ENCODE measurements at places on chromosomes 3 and 15. TPM values are rescaled to one million over a fixed set of nuclear protein-coding genes. Genes with fewer than 3 reads are reported as not detected.

GRCh38 chr3:35745351-35745750, 106.0 kb downstream of the ARPP21 start:
- DNase-seq = no peak

DNA sequence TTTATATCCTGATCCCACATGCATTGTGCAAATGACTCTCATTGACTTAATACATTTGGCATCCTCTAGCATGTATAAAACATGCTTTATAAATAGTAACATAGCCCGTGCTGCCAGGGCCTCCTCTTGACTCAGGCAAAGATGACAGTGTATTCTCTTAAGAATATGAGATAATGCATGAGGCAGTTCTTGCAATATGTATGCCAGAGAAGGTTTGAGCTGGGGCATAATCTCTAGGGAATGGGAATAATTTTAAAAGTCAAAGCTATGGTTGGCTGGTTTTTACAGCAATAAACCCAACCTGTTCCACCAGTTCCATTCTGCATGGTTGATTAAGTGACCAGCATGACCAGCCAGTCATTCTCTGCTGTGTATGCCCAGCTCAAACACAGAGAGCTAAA, 179.0 kb upstream of the PFN2 start:
- DNase-seq = peak; percentile 48

Gene GOLGA8T
- 0.06 TPM for total RNA-seq

DNA sequence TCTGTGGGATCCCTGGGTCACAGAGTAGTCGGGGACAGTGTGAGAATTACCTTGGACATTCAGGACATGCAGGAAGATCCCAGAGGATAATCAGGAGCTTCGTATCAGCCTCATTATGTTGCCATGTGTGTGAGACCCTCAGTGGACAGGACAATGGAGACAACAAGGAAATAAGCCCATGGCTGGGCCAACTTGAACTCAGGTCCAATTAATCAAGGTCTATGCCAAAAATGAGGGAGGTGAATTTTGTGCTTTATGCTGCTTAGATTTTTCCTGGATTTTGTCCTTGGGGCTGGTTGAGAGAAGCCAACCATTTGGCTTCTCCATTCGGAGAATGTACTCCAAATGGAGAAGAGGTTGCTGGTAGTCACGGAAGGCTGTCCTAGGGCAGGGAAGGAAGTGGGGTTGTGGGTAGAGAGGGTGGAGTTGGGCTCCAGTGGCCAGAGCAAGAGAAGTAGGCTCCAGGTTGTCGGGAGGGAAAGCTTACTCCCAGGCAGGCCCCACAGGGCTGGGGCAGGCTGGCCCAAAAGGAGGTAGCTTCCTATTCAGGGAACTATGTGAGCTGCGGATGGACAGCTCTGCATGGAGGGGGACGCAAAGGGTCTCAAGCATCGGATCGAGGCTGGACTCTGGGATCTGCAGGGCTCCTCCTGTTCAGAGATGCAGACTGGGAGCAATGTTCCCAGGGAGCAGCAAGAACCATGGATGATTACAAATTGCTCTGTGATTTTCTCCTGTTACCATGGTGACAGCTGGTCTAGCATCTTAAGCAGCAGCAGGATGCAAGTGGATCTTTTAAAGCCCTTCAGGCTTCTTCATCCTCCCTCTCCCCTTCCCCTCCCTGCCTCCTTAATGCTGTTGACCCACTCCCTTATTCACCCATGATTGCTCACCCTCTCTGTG, 91.1 kb downstream of the WNT7A start:
- no peak for DNase-seq

DNA sequence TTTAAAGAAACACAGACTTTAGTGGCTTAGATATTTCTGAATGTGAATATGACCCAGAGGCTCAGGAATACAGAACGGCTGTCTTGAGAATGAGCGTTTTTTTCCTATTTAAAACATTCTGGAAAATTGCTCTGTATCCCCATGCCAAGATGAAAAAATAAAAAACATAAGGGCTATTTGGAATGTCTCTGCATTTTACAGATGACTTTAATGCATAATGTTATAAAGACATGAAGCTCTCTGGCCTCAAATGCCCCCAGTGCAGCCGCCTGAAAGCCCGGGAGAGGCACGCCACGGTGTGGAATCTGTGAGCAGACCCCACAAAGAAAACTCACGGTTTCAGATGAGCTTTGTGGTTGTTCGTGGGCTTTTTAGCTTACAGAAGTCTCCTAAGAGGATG, 322.5 kb upstream of the ICE2 start:
- DNase-seq = no peak

Gene SI
- not detected for total RNA-seq

Gene MYNN
- 23.1 TPM for total RNA-seq

DNA sequence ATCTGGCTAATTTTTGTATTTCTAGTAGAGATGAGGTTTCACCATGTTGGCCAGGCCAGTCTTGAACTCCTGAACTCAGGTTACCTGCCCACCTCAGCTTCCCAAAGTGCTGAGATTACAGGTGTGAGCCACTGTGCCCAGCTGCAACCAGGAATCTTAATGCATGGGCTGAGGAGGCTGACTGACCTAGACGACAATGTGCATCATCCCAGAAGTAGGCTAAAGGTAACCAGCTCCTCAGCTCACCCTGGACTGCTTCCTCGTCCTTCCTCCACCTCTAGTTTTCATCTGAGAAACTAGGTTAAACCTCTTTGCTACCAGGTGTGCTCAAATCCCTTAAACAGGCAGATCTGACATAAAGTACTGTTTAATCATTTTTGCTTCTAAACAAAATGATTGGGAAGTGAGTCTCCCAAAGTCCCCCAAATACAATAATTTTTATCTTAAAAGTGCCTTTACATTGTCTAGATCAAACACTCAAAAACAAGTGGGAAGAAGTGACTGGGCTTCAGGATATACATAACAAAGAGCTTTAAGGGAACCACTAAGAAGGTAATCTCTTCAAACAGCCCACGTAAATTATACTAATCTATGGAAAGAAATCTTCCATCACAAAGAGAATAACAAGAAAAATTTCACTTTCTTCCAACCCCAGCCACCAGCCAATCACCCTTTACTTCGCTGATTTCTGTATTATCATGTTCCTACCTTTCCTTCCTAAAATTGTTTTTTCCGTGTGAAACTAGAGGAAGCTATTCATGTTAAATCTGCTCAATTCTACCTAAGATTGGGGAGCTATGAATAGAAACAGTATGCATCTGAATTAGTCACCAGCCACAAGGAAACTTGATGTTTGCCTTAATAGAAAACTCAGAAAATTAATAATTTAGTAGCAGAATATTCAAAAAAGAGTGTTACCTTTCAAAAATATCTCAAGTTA, 34.7 kb downstream of the IGF2BP2 start:
- no peak for DNase-seq

DNA sequence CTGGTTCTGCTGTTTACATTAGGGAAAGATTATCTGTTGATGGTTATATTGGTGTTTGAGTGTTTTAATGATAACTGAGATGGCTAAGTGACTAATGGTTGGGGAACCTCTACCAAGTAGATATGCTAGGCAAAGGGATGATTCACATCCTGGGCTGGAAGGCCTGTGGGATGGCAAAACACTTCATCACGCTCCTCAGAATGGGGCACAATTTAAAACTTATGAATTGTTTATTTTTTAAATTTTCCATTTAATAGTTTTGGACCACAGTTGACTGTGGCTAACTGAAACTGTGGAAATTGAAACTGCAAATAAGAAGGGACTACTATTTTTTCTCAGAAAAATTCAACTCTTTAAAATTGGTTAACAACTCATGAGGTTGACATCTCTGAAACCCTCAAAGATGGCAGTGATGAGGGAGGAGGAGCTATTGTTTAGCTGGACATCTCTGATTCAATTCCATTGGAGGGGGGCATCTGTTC, 100.5 kb upstream of the ZBED2 start:
- peak; percentile 93 for DNase-seq

DNA sequence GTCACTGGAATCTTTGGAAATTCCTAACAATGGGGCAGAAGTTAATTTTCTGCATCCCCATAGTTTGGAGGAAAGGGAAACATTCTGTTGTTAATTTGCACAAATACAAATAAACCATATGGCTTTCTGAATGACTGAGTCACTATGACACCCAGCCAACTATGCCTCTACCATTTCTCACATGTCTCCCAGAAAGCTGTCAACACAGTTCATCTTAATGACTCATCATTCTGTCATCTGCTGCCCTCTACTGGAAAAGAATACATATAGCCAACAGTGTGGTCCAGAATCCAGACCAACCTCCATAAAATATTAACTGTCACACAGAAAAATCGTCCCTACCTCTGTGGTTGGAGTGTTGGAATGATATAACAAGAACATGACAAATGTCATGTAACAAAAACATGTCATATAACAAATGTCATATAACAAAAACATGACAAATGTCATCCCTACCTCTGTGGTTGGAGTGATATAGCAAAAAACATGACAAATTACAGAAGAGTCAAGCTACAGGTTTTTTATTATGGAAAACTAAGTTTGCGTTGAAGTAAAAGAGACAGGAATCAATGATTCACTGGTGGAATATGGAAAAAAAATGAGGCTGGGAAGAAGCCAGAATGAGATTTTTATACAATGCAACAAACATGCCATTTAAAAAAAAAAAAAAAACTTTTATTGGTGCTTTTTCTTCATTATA, 47.7 kb upstream of the GYG1 start:
- DNase-seq = peak; percentile 89

Gene SMCO1
- 0.14 TPM for total RNA-seq

DNA sequence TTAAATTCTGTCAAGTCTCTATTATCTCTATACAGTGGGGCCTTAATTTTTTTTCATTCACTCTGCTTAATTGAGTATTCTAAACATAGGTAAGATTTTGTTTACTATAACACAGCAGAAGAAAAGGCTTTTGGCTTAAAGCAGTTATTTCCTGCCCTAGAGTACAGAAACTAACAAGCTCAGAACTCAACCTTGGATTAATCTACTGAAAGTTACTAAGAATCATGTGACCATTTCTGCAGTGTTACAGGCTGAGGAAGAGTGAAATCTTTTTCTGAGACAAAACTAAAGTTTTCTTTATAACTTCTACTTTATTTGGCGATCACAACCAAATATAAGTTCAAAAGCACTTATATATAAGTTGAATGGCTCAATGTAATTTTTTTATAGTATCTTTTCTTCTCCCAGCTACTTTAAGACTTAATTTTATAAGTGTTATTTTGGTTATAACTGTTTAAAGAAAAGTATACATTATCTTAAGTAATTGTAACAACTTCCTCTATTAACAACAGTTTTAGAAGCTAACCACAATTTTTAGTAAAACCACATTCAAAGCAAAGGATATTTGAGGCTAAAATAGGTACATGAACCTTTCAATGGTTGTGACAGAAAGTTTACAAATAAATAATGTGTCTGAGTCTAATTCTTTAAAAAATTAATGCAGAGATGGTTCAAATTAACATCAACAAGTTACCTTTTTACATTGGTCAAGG, 240.6 kb upstream of the NAALADL2 start:
- DNase-seq = no peak

Gene PCNP
- total RNA-seq = 68.6 TPM

Gene C3orf49
- not detected for total RNA-seq

Gene TM4SF1
- 543 TPM for total RNA-seq

GRCh38 chr3:126117212-126117611, 33.3 kb upstream of the SLC41A3 start:
- DNase-seq = no peak
